HTR-8/SVneo (cell line): ENCODE measurements at places on chromosomes 7 and 10.

DNA sequence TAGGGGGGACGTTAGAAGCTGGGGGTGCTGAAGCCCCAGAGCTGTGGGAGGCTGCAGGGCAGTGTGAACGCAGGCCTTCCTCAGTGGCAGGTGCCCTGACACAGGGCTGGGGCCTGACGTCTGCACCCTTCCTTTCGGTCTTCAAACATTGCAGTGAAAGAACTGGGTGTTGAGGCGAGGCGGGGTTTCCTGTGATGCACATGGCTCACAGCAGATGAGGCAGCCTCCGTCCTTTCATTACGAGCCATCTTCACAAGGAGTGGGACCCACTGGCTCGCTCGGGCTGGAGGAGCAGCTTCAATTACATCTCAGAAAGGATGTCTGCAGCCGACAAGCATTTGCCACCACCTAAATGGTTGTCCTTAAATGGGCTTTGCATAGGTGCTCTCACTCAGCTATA lies 180.3 kb upstream of the SHH start:
- no peak for DNase-seq

GRCh38 chr10:2351566-2351965 lies 614.2 kb upstream of the ADARB2 start:
- no peak for DNase-seq

DNA sequence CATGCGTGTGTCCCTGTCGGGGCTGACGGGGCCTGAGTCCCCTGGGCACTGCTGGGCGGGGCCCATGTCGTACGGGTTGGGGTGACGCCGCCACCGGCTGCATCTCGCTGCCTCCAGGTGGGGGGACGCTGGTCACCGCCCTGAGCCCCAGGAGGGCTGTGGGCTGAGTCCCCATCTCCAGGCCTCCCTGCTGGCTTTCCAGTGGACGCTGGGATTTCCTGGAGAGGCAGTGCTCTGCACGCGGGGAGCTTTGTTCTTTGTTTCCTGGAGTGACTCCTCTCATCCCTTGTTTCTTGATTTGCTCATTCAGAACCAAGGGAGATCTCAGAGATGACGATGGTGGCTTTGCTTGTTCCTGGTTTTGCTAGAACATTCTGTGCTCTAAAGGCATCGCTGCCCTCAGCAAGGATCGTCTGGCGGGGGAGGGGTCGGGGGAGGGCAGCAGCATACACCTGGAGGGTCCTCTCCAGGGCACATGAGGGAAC lies 21.0 kb downstream of the PWWP2B start:
- no peak for DNase-seq

GRCh38 chr7:141200191-141201108 lies 126.6 kb downstream of the TMEM178B start:
- DNase-seq, result no peak

DNA sequence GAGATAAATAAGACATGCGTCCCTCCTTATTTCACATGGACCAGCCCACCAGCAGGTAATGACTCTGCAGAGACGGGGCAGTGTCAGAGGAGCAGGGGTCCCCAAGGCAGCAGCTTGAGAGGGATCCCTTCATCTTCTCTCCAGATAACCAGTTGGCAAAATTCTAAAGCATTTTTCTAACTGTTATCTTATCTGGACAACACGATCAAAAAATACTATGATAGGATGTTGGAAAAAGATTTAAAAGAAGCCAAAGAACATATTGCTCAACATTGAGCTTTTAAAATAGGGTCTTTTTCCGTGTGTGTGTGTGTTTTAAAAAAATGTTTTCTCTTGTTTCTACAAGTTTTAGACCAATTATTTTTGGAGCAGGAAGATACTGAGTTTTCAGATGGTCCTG lies 641.2 kb downstream of the SDK1 start:
- no peak for DNase-seq

DNA sequence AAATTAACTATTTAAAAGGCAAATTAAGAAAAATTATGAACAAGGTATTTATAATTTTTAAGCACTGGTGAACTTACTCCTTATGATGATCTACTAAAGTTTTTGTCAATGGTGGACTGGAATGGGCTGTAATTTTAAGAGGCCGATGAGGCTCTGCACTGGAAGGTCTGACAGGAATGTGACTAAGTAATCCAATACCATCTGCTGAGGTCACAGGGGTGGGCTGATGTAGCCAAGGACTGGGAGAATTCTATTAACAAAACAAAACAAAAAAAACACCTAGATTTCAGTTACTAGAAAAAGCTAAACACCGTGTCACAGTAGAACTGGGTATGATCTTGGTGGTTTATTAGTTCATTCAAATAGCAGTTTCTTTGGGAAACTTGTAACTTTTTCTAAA lies 75.9 kb downstream of the NRBF2 start:
- DNase-seq, result peak; percentile 28

GRCh38 chr10:73478636-73479035 lies 17.2 kb downstream of the PPP3CB start:
- no peak for DNase-seq

GRCh38 chr10:108462005-108462404 lies 1297.5 kb upstream of the SORCS1 start:
- DNase-seq, result no peak

- no peak for DNase-seq
Observed at GRCh38 chr7:17195576-17195975, 102.9 kb upstream of the AHR start.

DNA sequence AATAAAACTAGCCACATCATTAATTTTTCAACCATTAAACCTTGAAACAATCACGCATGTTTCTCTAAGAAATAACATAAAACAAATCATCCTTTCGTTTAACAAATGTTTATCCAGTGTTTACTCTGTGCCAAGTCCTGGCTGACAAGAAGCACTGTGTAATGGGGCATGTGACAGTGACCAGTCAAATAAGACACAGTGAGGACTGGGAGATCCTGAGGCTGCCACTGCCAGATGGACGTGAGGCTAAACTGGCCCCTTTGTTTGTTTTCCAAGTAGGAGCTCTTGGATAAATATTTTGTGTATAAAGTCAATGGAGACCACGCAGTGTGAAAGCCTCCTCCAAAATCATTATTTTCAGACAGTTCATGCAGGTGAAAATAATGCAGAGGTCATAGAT lies 626.2 kb downstream of the SUGCT start:
- DNase-seq, result no peak

DNA sequence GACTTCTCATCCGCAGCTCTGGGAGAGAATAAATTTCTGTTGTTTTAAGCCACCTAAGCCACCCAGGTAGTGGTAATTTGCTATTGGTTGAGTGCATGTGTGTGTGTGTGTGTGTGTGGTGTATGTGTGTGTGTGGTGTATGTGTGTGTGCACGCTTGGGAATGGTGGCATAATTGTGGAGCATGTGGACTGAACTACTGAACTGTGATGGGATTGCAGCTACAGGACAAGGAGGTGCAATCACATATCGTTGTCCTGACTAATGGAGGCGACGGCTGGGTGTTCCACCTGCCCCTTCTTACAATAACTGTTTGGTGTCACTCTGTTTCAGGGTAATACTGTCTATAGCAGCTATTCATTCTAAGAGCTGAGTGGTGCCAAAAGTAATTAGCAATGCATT lies 448.7 kb upstream of the PFKP start:
- DNase-seq, result no peak

- no peak for DNase-seq
Observed at GRCh38 chr10:93904901-93905300, 11.1 kb downstream of the SLC35G1 start.

- no peak for DNase-seq
Observed at GRCh38 chr10:128254476-128254875, 128.3 kb upstream of the MKI67 start.

DNA sequence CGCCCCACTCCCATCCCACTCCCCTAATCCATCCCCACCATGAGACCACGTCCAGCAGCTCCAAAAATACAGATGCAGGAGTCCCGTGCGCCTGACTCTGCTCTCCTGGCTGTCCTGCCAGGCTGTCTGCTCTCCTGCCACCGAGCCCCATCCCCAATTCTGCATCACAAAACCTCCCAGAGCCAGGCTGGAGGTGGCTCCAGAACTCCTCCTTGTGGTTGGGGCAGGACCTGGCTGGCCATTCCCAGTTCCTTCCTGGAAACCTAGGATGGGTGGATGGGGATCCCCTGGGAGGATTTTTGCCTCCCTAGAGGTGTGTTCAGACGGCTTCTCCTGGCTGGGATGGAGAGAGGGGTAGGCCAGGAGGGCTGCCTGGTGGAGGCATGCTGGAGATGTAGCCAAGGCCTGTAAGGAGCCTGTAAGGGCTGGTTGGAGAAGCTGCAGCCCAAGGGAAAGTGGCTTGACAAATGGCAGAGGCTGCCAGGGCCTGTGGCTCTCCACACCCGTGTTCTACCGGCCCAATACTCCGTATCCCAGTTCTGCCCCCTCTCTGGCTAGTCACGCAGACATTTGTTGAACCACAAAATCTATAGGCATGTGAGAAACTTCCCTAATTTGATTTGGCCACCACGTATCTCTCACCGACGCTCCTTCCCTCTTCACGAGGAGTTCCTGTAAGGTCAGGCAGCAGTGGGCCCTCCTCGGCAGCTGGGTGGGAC lies 99.3 kb downstream of the ARHGAP22 start:
- no peak for DNase-seq
